ENCODE measurements at places on chromosomes 12 and 14.

DNA sequence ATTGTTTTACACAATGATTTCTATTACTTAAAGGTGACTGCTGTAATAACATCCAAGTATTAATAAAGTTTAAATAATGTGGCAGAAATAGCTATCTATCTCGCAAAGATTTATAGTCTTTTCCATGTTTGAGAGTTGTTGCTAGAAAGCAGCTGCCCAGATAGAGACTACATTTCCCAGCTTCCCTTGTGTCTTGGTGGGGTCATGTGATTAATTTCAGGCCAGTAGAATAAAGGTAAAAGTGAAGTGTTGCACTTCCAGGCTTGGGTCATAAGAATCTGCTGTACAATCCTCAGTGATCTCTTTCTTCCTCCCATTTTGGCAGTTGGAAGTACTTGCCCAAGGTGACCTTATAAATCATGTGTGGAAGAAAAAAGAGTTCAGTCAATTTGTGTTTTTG is 449.7 kb upstream of the USP15 start:
- DNase-seq, result no peak

GRCh38 chr12:96146747-96147146 is 47.4 kb upstream of the ELK3 start:
- DNase-seq, result no peak

GRCh38 chr12:57460841-57461275 is 1.3 kb downstream of the GLI1 start:
- DNase-seq, result no peak

- no peak for DNase-seq
Measured at GRCh38 chr14:55562135-55562534, 17.9 kb upstream of the KTN1 start.

- peak; percentile 22 for DNase-seq
Measured at GRCh38 chr14:50040401-50040775, 76.0 kb downstream of the VCPKMT start.

- no peak for DNase-seq
Measured at GRCh38 chr12:29781705-29782266, 2.0 kb downstream of the TMTC1 start.

- no peak for DNase-seq
Measured at GRCh38 chr12:2319737-2320506, 267.1 kb downstream of the CACNA1C start.

- DNase-seq, result no peak
Measured at GRCh38 chr14:104550861-104551728, 28.5 kb upstream of the C14orf180 start.
